Activated CD8-positive, alpha-beta memory T cell treated with anti-CD3 and anti-CD28 coated beads for 48 hours (primary cell): ENCODE measurements at places on chromosomes 4 and X.

DNA sequence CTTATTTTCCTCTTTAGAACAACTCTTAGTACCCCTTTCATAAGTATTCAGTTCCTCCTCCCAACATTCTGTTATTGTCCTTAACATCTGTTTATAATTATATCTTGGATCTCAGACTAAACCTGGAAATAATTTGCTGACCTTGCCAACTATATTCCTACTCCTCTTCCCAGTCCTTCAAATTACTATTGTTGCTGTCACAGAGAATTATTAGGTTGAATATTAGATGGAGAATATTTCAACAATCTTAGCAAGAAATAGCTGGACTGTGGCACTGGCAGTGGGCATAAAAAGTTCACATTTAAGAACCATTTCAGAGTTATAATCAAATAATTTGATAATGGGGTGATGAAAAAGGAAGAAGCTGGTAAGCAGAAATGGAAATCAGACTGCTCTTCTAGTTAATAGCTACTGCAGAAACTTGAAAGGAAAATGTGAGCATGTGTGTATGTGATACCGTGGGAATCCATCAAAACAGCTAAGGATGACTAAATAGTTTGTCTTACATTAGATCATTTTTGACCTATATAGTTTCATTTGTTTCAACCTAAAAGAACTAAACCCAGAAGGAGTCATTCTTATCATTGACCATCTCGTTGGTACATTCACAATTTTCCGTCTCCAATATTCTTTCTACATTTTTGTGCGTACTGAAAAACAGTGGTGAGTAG, 43.3 kb upstream of the PRDM8 start:
- no peak for DNase-seq

GRCh38 chr4:53532521-53532920, 58.8 kb downstream of the LNX1 start:
- no peak for DNase-seq

- DNase-seq = no peak
These were observed 39.5 kb downstream of the NOP14 start for GRCh38 chr4:2923668-2924173.

- no peak for DNase-seq
These were observed 123.8 kb upstream of the DDIT4L start for GRCh38 chr4:100314057-100314456.

GRCh38 chr4:153988492-153989363, 199.8 kb upstream of the SFRP2 start:
- DNase-seq = no peak

GRCh38 chrX:54776987-54777672, 20.9 kb downstream of the ITIH6 start:
- no peak for DNase-seq

DNA sequence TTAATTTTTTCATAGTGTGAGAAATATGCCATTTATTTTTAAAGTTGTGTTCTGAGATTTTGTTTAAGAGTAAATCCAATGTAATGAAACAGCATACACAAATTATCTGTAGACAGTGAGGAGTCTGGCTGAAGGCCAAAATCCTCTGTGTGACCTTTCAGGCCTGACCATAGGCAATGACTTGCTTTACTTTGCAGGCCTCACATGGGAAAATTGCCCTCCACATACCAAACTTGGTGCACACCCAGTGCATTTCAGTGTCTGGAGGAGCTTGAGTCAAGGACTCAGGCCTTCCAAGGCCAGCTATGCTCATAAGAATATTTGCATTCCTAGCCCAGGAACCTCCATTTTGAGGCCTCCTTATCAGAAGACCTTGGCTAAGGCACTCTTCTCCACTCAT, 430.1 kb downstream of the GABRG1 start:
- no peak for DNase-seq

GRCh38 chr4:17619416-17620105, 5.1 kb downstream of the MED28 start:
- no peak for DNase-seq

- no peak for DNase-seq
These were observed 166.8 kb downstream of the TLL1 start for GRCh38 chr4:166039822-166040221.

DNA sequence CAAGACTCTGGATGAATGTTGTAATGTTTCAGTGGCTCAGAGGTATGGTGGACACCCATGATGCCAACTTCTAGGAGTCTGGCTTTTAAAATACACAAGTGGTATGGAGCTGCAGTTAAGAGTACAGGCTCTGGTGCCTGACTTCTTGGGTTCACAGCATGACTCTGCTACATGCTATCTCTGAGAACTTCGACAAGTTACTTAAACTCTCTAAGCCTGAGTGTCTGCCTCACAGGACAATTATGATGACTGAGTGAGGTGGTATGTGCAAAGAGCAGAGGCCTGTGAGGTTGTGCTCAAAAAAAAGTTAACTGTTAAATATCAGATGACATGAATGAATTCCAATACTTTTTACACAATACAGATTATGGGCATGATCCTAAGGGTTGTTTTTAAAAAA, 90.9 kb upstream of the SRD5A3 start:
- DNase-seq = no peak

DNA sequence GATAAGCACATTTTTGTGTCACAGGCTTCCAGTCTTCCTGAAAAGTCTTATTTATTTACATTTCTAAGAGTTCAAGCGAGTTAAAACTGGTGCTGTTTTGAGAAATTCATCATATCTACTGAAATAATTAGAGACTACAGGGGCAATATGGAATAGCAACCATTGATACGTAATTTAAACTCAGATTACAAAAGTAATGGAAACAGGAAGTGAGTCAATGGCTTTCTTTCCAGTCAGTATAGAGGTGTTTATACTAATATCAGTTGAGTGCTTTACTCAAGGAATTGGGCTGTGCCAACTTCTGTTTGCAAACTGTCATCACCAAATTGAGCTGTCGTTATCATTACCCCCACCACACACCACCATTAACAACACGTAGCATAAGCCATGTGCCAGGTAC, 222.7 kb downstream of the COL25A1 start:
- no peak for DNase-seq
